ENCODE measurements at places on chromosomes 13 and 19. TPM values are rescaled to one million over a fixed set of nuclear protein-coding genes. Genes with fewer than 3 reads are reported as not detected.

DNA sequence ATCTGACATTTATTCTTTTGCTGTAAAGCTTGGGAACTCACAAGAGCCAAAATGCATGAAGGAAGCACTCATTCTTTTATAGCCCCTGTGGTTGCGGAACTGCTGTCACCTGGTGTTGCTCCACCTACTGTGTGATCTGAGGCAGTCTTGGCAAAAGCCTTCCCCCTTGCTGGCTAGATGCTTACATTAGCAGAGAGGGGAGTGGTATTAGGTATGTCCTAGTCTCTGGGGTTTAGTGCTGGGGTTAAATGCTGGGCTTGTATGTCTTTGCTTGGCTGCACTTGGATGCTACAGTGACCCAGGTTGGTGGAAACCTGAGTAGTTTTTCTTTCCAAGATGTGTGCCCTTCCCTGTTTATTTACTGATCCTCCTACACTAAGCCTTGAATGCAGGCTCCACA is 99.3 kb downstream of the WDFY2 start:
- DNase-seq: no peak

DNA sequence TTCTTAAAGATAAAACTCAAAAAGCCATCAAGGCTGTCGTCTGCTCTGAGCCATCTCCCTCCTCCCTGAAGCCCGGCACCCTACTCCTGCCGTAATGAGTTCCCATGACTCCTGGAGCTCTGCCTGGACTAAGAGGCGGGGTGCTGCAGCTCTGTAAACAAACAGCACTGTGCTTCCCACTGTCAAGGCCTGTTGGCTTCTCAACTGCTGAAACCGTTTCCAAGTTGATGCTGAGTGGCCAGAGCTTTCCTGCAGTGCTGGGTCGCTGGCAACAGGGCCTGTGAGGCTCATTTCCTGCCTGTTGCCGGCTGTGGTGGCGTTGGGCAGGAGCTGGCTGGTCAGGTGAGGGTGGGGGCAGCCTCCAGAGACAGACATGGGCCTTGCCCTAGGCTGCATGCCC is 26.7 kb upstream of the ISYNA1 start:
- peak; percentile 93 for DNase-seq

GRCh38 chr19:5147074-5147977 is 178.4 kb downstream of the KDM4B start:
- no peak for DNase-seq

The RHPN2 gene
- total RNA-seq: 39.1 TPM

Measured in stomach (tissue), 19 donors.